ENCODE measurements at places on chromosomes 7 and 10.

DNA sequence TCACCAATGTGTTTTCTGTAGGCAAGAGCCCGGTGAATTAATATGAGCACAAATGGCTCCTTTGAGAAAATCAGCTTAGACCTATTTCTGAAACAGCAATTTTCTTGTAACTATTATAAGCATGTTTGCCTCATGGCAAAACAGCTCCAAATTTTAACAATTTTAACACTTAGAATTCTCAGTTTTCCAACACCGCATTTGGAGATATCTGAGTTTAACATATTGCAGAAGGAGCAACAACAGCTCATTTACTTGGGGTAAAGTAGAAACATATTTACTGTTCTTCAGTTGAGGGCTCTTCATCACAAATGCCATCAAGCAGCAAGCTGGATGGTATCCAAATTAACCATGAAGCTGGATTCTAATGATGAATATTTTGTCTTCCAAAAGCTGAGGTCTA lies 134.0 kb upstream of the SLC26A5 start:
- DNase-seq, result no peak

DNA sequence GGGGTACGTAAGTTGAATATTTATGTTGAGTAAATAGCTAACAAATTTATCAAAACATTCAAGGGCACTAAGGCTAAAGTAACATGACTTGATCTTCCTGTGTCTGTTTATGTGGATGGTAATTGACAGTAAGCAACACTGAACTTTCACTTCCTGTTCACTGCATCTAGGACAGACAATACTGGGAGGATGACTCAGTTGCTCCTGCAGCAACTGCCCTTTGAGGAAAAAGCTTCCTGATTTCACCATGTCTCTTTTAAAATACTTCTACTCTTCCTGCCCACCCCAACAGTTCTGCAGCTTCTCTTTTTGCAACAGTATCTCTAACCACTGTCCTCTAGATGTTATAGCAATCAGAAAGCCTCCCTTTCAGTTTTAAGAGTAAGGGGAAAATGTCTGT lies 76.6 kb upstream of the HGF start:
- DNase-seq, result peak; percentile 1

- no peak for DNase-seq
Observed at GRCh38 chr10:35626971-35627507, 15.1 kb downstream of the FZD8 start.

DNA sequence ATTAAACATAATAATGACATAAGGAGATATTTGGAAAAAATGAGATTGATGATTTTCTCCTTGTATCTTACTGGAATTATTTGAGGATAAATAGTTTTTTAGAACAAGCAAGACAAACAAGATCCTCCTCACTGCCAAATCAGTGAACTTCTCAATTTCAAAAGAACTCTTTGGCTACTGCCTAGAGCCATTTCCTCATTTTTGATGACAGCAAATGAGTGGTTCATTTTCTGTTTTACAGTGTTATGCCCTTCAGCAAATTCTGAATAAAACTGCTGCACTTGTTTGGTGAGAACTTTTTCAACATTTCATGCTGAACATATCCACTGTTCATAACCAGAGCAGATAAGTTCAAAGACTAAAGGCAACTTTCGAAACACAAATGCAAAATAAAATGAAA lies 42.5 kb upstream of the AHR start:
- no peak for DNase-seq

DNA sequence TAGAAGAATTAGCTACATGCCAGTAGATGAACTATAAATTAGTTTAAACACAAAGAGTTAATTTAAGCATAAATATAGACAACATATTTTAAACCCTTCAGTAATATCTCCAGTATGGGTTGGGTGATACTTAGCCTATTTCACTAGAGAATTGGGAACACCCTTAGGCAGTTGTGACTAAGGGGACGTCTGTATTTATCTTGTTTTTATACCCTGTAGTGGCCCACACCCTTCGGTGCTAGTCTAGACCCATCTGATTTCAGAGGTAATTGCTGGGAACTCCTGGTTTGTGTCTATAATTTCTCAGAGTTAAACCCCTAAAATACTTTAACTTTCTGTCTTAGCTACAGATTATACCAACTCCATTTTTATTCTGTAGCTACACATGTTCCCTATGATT lies 11.5 kb upstream of the STEAP4 start:
- no peak for DNase-seq

- DNase-seq, result no peak
Observed at GRCh38 chr10:78932861-78933260, 135.9 kb upstream of the ZMIZ1 start.

DNA sequence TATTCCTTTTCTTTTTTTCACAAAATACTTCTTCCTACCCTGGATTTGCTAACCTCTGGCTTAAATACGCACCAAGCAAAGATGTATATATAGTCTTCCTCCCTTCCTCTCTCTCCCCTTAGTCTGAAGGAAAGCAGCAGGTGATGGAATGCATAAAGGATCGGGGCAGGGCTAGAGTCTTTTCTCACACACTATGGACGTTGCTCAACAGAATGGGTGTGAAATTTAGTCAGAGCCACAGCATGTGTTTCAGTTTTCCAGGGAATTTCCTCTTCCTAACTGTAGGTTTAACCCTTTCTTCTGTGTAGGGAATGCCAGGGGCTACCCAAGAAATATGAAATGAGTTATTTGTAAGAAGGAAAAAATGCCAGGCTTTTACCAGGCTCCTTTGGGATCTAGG lies 71.4 kb upstream of the NFKB2 start:
- DNase-seq, result no peak

DNA sequence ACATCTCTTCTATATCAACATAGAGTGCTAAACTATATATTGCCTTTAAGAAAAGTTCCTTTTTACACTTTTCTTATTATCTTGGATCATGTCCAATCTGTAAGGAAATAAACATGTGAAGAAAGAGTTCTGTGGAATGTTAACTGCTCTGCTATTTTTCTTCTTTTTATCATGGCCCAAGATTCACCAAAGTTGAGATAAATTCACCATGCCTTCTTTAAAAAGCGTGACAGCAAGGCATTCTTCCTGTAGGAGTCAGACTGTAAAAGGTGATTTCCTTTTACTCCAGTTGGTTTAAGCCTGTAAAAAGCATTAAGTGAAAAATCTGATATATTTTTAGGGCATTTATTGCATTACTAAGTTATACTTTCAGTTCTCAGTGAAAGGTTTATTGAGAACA lies 165.7 kb upstream of the FZD1 start:
- no peak for DNase-seq

DNA sequence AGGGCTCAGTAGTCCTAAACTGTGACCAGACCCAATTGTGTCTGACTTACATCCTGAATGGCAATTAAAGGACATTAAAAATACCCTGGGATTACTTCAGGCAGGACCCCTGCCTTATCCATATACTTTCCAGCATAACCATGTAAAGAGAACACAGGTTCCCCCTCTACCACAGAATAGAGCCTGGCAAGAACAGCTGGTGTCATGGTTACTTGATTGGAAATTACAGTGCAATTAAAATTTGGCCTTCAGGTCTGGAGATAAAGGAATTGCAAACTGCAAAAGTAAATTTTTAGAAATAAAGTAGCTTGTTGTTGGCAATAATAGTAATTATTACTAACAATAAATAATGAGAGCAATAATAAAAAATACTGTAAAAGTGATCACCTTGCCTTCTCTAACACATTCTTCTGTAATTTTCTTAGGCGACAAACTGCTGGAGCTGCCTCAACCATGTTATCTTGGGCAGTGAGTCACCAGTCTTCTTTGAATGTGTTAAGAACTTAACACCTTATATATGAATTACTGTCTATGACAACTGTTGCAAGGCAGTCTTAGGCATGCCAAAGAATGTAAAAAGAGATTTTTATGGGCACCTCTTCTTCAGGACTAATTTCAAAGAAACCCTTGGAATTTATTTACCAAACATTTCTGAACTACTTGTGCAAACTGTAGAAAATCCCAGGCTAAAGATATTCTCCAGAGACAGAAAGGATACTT lies 53.7 kb downstream of the HIBADH start:
- peak; percentile 33 for DNase-seq

DNA sequence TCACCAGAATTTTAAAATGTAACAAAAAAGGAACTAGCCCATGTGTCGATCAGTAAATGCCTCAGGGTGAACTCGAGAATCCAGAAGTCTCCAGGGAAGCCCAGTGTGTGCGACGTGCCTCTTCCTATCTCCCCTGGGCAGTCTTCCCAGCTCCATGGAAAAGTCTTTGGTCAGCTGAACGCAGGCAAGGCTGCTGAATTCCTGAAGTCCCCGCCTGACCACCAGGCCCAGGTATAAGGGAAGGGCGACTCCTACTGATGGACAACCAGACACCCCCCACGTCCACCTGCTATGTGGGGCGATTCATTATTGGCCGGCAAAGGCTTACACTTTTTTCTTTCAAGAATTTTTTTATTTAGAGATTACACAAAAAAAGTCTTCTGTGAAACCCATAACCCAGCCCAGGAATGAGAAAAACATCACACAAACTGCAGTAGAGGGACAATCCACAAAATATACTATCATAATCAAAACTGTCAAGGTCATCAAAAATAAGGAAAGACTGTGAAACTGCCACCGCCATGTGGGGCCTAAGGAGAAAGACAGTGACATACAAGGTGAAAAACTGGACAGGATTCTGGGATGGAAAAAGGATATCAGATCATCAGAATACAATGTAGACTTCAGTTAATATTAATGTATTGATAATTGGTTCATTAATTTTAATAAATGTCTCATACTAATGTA lies 93.5 kb downstream of the CTBP2 start:
- DNase-seq, result no peak

DNA sequence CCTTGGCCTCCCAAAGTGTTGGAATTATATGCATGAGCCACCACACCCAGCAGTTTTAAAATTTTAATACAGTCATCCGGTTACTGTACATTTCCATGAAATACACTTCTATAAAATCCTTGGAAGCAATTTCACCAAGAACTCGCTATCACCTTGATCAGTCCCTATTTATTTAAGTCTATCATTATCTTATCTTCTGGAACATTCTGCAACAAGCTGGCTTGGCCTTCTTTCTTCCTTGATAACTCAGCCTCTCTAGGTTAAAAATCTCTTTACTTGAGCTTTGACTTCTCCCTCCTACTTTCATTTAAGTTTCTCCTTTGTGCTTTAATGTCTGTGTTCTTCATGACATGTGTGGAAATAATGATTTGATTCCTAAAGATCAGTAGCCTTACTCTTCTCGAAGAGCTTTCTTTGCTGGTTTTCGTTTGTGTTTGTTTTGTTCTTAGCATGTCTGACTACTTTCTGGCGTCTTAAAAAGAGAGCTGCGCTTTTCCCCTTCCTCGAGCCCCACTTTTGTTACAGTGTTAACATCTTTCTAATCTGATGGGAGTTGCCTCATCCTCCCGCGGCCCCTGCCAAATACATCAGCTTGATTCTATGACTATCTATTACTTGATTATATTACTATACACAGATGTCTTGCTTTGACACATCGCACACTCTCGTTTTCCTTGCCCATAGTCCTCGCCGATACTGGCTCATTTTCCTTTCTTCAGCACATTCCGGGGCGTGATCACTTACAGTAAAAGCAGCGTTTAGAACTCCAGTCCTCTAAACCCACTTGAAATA lies 11.1 kb upstream of the CALML5 start:
- no peak for DNase-seq

GRCh38 chr10:110808615-110809014 lies 63.1 kb upstream of the PDCD4 start:
- peak; percentile 77 for DNase-seq

- no peak for DNase-seq
Observed at GRCh38 chr7:148903504-148903903, 19.4 kb upstream of the EZH2 start.

DNA sequence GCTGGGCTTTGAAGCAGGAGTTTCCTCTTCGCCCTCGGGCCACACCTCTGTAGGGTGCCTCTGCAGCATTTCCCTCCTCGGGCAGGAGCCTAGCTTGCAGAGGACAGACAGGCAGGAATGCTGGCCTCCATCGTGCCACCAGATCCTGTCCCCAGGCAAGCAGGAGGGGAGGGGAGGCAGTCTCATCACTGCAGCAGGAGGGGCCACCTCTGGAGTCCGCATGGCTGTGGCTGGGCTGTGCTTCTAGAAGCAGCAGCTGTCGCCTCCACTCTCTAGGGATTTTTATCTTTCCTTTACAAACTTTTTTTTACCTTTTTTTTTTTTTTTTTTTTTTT lies 181.4 kb downstream of the CUX1 start:
- DNase-seq, result no peak

DNA sequence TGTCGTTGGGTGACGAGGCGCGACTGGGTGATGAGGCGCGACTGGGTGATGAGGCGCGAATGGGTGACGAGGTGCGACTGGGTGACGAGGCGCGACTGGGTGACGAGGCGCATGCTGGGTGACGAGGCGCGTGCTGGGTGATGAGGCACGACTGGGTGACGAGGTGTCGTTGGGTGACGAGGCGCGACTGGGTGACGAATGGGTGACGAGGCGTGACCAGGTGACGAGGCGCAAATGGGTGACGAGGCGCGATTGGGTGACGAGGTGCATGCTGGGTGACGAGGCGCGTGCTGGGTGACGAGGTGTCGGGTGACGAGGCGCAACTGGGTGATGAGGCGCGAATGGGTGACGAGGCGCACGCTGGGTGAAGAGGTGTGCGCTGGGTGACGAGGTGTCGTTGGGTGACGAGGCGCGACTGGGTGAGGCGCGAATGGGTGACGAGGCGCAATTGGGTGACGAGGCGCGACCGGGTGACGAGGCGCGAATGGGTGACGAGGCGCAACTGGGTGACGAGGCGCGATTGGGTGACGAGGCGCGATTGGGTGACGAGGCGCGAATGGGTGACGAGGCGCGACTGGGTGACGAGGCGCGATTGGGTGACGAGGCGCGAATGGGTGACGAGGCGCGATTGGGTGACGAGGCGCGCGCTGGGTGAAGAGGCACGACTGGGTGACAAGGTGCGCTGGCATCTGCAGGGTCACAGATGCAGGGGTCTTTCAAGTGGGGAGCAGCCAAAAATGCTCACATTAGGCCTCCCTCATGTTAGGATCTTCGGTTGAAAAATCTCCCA lies 7.9 kb upstream of the NOM1 start:
- DNase-seq, result no peak

DNA sequence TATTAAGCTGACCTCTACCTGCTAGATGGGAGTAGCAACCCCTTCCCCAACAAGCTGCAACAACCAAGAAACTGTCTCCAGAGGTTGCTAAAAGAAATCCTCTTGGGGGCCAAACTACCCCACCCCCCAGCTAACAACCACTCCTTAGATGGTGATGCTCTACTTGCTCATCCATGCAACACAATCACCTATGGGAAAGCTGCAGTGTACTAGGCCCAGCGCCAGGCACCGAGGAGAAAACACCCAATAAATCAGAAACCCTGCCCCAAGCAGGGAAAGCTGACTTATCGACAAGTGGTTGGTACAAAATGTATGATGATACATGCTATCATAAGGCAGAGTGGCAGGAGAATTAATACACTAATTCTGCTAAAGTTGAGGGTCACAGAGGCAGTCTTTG lies 17.3 kb downstream of the SLC25A13 start:
- DNase-seq, result no peak
